Activated T-cell treated with anti-CD3 and anti-CD28 coated beads, Interleukin-2, amount 50 U/mL, for 72 hours (primary cell): ENCODE measurements at places on chromosomes 2 and 18.

- peak; percentile 3 for DNase-seq
Measured at GRCh38 chr2:106267997-106268396, 73.9 kb upstream of the UXS1 start.

GRCh38 chr2:226580403-226580802 lies 219.2 kb downstream of the IRS1 start:
- DNase-seq, result no peak

DNA sequence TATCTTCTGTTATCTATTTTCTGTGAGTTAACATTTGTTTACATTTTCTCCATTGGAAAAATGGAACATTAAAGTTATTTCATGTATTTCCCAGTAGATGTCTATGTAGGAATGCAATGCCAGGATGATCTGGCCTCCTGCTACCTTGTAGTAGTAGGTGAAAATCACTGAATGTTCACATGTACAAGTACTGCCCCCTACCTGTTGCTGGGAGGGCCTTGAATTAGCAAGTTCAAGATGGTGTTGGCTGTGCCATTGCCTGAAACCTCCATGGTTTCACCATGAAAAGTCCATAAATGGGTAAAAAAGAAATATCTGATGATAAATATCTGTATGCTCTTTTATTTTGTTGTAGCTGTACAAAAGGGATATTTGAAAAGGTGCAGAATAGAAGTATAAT lies 30.7 kb downstream of the XRCC5 start:
- no peak for DNase-seq

GRCh38 chr2:88172882-88173281 lies 2.7 kb downstream of the THNSL2 start:
- DNase-seq, result no peak

DNA sequence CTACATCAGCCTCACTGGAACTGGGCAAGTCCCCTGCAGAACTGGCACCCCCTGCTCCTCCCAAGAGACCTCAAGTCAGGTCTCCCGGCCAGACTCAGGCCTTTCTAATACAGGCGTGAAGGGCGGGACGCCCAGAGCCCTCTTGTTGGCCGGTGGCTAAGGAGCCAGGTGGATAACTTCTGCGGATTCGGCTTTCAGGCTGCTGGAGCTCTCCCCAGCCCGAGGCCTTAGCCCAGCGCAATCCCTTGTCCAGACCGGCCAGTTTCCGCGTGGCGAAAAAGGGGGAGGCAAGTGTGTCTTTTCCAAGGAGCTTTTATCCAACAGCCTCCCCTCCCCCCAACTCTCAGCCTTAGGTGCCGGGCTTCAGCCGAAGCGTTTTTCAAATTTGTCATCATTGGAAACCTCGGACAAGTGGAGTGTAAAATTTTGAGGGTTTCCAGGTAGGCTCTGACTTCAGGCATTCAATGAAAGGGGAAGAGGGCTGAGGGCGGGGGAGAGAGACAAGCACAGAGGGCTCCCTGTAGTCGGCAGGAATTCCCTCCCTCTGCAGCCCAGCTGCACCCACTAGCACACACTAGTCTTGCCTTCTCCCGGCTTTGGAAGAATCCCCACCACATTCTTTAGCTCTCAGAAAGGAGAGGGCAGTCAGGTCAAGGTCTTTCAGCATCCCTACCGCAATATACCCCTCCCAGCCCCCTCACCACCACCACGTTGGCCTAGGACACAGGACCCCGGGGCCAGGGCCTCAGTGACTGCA lies 9.5 kb upstream of the SATB2 start:
- DNase-seq, result no peak

DNA sequence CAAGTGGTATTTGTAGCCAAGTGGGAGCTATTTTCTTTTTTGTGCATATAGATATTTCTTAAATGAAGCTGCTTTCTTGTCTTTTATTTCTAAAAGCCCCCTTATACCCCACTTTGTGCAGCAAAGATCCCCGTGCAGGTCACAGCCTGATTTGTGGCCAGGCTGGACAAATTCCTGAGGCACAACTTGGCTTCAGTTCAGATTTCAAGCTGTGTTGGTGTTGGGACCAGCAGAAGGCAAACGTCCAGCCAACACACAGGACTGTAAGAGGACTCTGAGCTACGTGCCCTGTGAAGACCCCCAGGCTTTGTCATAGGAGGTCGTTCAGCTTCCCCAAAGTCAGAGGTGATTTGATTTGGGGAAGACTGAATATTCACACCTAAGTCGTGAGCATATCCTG lies 21.9 kb downstream of the FOSL2 start:
- no peak for DNase-seq

DNA sequence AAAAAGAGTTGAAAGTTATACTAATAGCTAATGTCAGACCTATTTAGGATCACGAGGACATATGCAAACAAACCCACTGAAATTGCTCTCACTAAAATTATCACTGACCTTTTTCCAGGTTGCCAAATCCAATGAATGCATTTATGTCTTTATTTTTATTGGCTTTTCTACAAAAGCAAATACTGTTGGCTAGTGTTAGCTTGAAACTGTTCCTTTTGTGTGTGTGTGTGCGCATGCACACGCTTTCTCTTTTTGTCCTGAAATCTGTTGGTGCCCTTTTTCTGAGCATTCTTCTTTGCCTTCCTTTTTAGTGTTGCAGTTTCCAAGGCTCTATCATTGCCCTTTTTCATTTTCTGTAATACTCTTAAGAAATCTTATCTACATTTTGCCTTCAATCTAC lies 1269.2 kb downstream of the LRP1B start:
- DNase-seq, result no peak

- no peak for DNase-seq
Measured at GRCh38 chr18:3716116-3716660, 266.2 kb downstream of the TGIF1 start.

- DNase-seq, result no peak
Measured at GRCh38 chr18:21255211-21255610, 13.2 kb downstream of the GREB1L start.

DNA sequence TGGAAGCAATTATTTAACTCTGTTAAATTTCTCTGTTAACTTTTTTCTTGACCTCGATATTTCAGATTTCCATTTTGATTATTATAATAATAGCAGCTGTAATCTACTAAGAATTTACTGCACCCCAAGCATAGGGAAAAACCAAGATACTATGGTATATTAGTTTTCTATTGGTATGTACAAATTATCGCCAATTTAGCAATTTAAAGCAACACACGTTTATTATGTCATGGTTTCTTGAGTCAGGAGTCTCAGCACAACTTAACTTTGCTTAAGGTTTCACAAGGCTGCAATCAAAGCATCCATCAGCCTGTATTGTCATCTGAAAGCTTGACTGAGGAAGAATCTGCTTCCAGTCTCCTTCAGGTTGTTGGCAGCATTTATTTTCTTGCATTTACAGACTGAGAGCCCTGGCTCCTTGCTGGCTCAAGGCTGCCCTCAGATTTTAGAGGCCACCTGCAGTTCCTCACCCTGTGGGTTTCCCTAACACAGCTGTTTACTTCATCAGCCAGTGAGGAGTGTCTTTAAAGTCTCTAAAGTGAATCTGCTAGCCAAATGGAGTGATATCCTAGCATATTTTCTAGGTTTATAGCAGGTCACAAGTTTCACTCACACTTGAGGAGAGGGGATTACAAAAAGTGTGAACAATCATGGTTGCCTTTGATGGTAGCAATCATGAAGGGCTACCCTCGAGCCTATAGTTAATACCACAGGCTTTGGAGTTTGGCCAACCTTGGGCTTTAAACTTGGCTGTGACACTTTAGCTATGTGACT lies 4.4 kb upstream of the VPS54 start:
- no peak for DNase-seq

DNA sequence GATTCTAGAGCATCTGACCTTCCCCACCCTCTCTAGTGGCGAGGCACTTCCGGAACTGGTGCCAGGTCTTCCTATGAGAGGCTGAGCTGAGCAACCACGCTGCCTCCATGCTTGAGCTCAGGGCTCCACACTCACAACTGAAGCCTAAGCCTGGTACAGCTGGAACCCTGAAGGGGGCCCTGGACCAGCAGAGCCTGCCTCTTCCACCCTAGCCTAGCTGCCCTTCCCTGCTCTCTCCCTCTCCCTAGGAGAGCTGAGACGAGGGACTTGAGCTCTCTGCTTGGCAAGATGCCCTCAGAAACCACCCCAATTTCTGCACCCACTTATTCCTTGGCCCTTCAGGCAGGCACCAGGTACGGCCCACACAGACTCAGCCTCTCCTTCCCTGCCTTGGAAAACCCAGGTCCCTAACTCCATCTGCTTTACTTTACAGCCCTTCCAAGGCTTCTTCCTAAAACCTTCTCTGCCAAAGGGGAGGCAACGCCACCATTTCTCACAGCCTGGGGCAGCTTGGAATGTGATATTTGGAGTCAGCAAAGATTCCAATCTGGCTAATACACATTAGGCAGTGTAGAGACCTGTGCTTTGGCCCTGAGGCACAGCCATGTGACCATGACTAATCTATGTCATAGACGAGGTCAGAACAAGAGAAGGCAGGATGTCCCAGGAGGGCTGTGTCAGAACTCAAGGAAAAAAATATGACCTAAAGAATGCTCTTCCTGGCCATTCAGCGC lies 18.8 kb downstream of the COX7A2L start:
- DNase-seq, result peak; percentile 19

GRCh38 chr2:197804049-197804757 lies at the start of gene PLCL1:
Gene PLCL1 (plus strand): TSS chr2:197804593.
- DNase-seq, result peak; percentile 91

GRCh38 chr2:241350878-241351639 lies 5.0 kb upstream of the FARP2 start:
- no peak for DNase-seq

DNA sequence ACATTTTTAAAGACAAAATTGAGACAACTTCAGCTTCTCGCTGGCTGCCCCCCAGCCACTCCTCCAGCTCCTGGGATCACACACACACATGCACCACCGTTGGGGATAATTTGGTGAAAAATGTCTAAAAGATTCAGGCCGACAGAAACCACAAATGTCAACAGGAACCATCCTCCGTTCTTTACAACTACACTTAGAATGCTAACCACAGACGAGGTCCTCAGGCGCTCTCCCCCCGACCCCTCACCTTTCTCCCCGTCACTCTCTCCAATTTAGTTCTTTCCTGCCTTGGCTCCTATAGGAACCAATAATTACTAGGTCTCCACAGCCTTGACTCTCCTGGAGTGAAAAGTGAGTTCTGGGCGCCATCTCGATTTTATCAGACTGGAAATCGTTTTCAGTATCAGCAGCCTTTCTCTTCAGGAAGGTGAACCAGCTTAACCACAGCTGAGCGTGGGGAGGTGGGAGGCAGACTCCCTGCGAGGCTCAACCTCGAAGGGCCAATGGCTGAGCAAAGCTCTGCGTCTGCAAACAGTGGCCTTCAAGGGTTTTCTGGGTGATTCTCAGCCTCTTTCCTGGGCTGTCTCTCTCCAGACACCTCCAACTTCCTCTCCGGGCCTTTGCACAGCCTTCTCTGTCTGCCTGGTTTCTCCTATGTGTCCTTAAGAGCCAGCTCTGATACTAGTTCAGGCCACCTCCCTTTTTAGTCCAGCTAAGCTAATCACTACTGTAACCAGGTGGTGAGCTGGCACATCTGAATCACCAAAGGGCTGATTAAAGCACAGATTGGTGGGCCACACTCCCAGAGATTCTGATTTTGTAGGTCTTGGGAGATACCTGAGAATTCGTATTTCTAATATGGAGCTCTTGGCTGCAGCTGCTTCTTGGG lies 115.7 kb upstream of the COPS8 start:
- no peak for DNase-seq

DNA sequence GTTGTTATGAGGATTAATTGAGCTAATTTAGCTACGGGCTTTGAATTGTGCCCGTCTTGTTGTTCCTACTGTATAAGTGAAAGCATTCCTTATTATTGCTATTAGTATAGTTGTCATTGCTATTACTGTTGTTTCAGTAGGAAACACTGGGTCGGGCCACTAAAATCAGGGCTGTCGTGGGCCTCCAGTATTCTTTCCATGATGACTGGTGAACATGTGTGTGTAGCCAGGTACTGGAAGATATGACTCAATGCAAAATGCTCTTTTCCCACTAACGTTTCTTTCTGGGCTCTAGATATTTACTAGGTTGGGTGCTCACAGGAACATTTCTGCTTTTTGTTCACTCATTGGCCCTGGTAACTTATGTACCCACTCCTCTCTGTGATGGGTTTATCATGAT lies 4.9 kb downstream of the TTL start:
- DNase-seq, result no peak

GRCh38 chr2:240895656-240896388 lies at the start of gene MAB21L4:
Gene MAB21L4 (minus strand): TSS chr2:240896156. CDS start chr2:240895997, 159 bp downstream.
- DNase-seq, result no peak

- DNase-seq, result no peak
Measured at GRCh38 chr2:208363485-208363884, 43.1 kb upstream of the PTH2R start.

GRCh38 chr2:111702119-111702803 lies 181.7 kb downstream of the ANAPC1 start:
- peak; percentile 49 for DNase-seq

DNA sequence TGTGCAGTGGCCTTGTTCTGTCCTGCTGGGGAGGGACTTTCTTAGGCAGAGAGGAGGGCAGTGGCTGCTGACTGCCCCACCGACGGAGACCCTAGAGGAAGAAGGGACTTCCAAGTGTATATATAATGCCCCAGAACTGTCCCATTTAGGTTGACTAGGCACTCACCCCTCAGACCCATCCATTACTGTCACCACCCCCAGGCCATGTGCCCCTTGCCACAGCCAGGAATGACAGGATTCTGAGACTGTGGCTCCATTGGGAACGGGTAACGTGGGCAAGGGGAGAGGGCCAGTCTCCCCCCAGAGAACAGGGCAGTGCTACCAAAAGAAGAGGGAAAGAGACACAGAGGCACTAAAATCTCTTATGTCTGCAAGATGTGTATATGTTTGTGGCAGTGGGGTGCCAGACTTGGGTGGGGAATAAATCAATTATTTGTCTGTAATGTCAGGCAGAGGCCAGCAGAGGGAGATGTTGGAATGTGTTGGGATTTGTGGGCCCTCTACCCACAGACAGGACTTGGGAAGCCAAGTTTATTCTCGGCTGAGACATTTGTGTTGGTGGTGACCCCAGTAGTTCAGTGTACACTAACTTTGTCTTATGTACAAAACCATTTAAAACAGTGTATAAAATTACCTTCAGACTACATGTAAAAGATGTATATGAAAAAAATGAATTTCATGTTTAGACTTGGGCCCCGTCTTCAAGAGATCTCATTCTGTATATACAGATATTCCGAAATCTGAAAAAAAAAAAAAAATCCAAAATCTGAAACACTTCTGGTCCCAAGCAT lies 24.0 kb upstream of the TMEM37 start:
- DNase-seq, result peak; percentile 44

DNA sequence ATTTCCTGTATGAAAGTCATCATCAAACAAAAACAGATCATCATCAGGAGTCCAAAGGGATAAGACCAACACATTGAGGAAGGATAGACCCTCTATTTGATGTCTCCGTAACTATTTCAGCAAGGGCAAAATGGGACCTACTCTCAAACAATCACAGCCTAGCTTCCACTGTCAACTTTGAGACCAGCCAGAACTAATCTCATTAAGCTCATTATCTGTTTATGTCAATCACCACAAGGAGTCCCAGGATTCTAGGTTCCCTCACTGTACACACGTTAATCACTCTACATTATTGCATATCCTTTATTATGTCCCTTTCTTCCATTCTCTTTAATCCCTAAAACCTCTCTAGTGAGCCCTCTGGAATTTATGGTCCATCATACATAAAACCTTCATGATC lies 370.3 kb upstream of the LINC00305 start:
- DNase-seq, result no peak
